ENCODE measurements at places on chromosomes 4 and X.

GRCh38 chr4:9999956-10000561, 21.2 kb downstream of the SLC2A9 start:
- no peak for DNase-seq

- DNase-seq = no peak
Measured at GRCh38 chrX:78331708-78332107, 4.3 kb upstream of the CYSLTR1 start.

- DNase-seq = no peak
Measured at GRCh38 chrX:23201706-23202105, 132.9 kb upstream of the PTCHD1 start.

- no peak for DNase-seq
Measured at GRCh38 chr4:165678236-165678935, 194.7 kb upstream of the TLL1 start.
